ENCODE measurements at places on chromosomes 1 and 21.
A peak's percentile ranks its signal among the peaks of the same experiment; 100 is the strongest.

DNA sequence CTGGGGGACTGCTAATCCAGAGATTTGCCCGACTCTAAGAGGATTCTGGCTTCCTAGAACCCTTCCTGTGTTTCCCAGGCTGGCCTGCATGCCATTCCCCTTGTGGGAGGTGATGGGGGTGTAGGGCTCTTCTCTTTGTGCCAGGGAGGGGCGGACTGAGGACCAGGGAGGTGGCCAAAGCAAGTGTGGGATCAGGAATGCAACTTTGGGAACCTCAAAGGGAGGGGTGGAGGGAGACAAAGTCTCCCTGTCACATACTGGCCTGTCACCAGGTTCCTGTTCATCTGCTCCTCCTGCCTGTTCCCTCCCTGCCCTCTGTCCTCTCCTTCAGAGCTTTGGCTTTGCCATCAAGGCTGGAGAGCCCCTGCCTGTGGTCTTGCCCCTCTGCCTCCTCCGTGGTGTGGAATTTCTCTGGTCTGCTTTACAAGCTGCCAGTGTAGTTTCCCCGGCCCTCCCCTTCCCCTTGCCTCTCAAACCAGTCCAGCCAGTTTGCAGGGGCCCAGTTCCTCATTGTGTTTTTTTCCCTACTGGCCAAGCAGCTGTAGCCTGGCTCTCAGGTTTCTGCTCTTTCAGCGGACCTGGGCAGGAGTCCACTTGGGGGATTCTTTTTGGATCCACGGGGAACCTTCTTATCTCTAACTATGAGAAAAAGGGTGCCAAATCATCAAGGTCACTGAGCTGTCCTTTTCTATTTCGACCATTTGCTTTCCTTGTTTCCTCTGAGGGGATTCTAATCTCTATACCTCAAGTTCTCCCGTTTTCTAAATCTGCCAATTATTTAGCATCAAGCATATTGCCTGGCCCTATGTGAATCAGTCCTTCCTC, 1.8 kb downstream of the CGN start:
- DNase-seq = no peak

DNA sequence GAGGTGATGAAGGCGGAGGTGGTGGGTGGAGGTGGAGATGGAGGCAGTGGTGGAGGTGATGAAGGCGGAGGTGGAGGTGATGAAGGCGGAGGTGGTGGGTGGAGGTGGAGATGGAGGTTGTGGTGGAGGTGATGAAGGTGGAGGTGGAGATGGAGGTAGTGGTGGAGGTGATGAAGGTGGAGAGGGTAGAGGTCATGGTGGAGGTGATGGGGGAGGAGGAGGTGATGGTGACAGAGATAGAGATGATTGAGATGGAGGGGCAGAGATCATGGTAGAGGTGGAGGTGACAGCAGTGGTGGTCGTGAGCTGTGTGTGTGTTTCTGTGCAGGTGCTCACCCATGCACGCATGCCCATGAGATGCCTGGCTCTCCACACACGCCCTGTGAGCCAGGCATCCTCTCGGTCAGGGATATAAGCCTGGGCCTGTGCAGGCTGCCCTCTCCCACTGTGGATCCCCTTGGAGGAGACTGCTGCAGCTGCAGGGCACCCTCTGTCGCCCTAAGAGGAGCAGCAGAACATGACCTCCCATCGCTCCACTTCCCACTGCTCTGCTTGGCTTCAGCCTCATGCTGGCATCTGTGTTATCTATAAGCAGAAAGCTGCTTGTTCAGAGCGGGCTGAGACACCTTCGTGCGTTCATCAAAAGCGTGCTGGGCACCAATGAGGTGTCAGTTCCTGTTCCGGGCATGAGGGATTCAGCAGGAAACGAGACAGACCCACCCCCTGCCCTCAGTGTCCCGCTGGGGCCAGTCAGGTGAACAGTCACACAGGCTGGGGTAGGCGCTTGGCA, 20.5 kb upstream of the NPHP4 start:
- no peak for DNase-seq

- DNase-seq = no peak
Observed at GRCh38 chr21:36171741-36172331, 15.2 kb downstream of the DOP1B start.

GRCh38 chr1:154878371-154879037, 8.4 kb upstream of the KCNN3 start:
- no peak for DNase-seq

DNA sequence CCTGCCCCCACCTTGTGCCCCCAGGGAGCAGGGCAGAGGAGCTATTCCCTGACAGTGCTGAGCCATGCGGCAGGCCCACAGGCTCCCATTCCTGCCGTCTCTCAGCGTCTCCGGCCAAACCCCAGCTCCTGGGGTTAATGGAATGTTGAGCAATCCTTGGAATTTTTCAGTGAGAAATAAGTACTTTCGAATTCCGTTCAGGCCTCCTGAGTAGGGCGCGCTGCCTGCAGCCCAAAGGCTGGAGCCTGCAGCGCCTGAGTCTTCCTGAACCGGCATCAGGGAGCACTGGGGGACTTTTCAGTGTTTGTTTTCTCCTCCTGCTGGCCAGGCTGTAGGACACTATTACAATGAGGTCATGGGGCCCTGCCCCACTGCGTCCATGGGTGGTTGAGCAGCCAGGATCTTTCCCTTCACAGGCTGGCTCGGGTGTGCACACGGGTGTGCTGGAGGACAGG, 33.3 kb upstream of the CSF1 start:
- DNase-seq = no peak

DNA sequence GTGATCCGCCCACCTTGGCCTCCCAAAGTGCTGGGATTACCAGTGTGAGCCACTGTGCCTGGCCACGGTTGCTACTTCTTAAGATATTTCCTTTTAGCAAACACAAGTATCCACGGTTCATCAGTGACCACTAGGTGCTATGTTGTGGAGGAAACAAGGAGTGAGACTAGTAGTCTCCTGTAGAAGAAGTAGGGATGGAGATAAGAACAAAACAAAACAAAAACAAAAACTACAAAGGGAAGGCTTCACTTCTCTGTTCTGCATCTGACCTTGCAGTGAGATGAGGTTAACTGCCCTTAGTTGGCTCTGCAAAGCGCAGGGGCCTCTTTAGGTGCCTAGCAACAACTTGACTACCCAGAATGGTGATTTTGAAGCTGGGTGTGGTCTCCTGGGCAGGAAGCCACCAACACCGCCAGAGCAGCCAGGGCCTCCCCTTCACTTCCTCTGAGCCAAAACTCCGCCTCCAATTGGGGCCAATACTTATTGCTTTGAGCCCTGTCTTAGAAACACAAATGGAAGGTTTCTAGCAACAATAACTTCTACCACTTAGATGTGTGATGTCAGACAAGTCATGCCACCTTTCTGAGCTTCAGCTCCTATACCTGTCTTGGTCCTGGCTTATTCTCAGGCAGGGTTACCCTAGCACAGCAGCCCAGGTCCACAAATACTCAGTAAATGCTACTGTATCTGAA, 12.8 kb upstream of the CDC42 start:
- peak; percentile 55 for DNase-seq

- DNase-seq = no peak
Observed at GRCh38 chr1:73953186-73953585, 244.8 kb downstream of the LRRIQ3 start.

- DNase-seq = no peak
Observed at GRCh38 chr1:182143825-182144645, 82.5 kb upstream of the ZNF648 start.

DNA sequence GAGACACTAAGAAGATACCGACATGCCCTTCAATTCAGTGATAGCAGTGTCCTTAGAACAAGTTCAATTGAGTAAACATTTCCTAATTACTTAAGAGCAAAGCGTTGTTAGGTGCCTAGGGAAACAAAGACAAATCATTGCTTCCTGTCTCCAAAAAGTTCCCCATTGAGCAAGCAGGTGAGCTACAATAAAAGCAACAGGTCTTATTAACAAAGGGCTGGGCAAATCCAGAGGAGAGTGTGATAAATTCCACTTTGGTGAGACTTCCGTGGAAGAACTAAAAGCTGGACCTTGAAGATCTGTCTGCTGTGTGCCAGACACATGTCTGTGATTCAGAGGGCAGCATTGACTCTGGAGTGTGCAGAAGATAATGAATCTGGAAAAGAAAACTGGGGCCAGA, 1.9 kb upstream of the TUT4 start:
- peak; percentile 28 for DNase-seq

DNA sequence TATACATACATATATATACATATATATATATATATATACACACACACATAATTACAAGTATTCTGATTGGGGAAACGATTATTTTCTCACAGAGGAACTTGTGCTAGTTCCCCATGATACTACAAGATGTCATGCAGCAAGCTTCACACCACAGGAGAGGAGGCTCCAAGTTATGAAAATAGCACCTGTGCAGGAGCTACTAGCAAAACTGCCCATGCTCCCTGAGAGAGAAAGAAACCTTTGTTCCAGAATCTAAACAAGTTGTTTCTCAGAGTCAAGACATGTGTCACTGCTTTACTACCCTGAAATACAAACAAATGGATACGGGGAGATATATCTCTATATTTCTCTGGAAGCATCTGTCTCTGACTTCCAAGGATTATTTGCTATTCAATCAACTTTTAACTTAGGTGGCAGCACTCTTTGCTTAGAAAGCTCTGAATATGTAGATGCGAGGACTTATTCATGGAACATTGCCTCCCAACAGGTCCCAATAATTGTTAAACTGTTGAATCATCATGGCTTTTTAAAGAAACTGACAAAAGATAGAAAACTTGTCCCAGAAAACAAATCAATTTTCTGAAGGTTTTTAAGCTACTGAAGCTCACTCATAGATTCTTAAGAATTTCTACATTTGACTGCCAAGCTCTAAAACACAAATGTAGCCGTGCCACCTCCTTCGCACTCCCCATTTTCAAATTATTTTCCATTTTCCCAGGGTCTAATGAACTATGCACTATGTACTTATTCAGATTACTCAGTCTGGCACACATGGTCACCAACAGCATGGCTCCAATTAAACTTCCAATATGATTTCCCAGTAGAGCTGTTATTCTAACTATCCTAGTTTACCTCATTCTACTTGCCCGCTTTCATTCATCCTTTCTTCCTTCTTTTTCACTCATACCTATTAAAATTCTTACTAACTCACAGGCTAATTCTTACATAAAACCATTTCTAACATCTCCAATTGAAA, 929.1 kb downstream of the LTN1 start:
- no peak for DNase-seq

- DNase-seq = no peak
Observed at GRCh38 chr1:46030876-46031660, 101.4 kb downstream of the PIK3R3 start.

DNA sequence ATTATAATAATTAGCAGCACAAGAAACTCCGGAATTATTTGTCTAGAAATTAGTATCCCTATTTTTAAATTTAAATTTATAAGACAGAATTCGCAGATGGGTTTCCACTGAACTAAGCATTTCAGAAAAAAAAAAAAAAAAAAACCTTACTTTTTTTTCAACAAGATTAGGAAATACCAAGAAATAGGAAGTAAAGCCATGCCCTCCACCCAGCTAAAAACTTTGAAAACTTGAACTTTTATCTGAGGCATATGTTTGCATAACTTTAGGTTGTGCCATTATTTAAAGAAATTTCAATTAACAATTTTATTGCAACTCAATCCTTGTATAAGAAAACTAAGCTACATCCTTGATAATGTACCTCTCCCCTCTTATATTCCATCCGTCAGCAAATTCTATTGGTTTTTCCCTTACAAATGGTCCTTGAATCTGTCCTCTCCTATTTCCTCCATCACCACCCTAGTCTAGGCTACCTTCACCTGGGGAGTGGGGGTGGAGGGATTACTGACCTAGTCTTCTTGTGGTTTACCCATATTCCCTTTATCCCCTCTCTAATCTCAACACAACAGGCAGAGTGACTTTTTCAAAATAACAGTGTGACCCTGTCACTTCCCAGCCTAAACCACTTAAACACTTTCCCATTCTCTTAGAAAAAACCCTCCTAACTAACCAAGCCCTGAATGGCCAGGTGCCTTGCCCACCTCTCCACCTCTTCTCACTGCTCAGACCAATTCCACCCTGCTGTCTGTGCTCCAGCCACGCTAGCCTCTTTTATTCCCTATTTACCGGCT, 1.4 kb upstream of the EVI5 start:
- DNase-seq = no peak

- DNase-seq = no peak
Observed at GRCh38 chr1:221494670-221495069, 247.2 kb downstream of the DUSP10 start.

DNA sequence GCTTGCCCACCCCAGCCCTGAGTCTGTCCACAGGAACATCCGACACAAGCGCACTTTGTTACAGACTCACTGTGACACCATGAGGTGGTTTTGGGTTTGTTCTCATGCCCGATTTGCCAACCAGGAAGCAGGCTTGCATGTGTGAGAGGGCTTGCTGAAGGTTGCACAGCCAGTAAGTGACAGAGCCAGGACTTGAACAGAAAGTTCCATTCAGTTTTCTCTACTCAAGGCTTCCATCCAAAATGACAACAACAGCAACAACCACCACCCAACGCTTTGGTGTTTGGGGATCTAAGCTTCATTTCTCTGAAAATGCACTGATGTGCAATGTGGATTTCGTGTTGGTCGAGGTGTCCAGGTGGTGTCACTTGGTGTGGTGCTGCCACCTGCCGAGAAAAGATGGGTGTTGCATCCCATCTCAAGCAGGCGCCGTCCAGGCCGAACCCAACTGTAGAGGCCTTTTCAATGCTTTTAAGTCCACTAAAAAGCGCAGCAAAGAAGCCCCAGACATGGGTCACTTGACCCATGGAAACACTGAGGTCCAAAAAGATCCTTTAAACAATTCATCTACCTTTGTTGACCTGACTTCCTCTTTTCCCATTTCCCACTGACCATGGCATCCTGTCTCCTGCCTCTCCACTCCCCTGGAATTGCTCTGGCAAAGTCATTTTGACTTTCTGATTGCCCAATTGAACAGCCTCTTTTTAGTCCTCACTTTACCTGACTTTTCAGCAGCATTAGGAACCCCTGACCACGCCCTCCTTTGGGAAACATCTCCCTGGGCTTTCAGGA, 12.2 kb downstream of the CITED4 start:
- DNase-seq = no peak

GRCh38 chr1:29264773-29265389, 28.6 kb downstream of the PTPRU start:
- no peak for DNase-seq

DNA sequence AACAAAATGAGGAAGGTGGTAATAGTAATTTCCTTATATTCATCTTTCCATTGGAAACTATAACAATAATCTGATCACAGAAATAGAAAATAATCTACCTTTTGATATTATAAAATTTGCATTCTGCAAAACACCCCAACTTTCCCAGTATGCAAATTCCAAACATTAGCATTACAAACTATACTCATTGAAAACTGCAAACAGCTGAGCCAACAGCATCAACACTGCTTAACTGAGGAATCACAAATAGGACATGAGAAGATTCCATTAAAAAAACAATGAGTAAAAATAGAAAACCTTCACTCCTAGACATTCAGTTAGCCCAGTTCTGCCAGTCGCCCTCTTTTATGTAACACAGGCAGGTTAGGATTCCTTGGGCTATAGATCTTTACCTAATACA, 18.1 kb downstream of the ZNF281 start:
- no peak for DNase-seq

GRCh38 chr1:60765204-60765603, 317.2 kb upstream of the NFIA start:
- no peak for DNase-seq

DNA sequence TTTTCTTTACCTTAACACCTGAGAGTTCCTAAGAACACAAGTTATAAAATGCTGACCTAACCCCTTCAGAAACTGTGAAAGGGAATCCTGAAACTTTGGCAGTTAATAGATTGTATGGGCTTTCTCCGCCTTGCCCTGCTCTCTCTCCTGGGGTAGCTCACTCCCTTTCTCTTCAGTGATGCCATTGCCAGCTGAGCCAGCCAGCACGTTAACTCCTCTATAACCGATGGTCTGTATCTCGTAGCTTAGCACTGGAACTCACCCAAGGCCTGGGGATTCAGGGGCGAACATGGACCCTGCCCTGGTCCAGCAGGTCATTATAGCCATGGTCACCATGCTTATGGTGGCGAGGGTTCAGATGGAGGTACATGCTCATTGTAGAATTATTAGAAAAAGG, 40.7 kb downstream of the TRAPPC10 start:
- no peak for DNase-seq
